Stimulated activated CD4-positive, alpha-beta T cell treated with anti-CD3 and anti-CD28 coated beads, Interleukin-12 subunit alpha, Interleukin-12 subunit beta, amount 100 ng/mL, for 48 hours (primary cell): ENCODE measurements at places on chromosomes 5 and 9.

- DNase-seq = no peak
Measured at GRCh38 chr9:137447722-137448601, 6.8 kb upstream of the ENTPD8 start.

DNA sequence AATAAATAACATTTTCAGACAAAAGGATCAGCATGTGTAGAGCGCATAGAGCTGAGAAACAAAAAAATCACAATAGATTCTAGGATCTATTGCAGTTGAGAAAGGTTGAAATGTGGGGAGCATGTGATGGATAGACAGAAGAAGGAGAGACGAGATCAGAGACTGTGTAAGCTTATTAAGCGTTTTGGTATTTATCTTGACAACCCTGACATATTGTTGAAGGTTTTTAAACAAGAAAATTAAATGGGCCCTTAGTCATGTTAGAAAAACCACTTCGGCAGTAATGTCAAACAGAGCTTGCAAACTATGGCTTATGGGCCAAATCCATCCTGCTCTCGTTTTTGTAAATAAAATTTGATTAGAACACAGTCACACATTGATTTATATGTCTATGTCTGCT lies 200.5 kb upstream of the KLF4 start:
- no peak for DNase-seq

DNA sequence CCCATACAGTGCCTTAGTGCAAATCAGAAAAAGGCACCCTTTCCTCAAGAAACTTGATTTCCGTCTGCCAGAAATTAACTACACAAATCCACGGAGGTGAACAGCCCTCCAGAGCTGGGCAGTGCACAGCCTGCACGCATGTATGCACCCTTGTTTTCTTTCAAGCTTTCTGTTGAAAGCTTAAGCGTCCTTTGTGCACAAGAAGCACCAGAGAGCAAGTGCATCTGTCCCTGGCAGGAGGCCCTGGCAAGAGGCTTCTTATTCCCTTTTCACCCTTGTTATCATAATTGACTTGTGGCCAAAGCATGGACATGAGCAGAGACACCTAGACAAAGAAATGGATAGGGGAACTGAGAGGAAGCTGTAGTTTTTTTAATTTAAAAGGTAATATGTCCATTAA lies 47.4 kb upstream of the ATG10 start:
- no peak for DNase-seq

DNA sequence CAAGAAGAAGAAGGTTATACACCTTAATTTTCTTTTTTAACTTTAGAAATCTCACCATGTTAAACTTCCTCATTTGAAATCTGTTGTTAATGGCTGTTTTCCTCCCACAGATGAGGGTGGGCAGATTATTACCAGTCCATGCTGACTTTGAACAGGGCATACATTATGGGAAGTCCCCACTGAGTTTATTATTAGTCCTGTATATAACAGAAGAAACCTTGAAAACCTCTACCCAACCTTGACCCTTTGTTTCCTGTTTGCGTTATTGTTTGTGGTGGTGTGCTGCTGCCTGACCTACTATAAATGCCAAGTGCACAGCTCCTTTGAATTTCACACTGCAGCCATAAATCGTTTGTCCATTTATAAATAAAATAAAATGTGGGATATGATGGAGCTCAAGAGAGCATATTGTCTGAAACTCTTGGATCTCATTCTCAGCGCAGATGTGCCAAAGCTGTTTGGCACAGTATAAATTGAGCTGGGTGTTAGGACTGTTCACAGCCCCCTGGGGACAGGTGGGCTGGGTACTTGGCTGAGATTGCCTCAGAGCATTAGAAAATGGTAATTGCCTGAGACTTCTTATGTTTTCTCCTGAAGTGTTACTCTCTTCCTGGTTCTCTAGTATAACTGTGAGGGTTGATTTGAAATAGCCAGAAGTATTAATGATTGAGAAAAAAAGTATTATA lies 139.6 kb downstream of the SPATA31D1 start:
- DNase-seq = no peak

DNA sequence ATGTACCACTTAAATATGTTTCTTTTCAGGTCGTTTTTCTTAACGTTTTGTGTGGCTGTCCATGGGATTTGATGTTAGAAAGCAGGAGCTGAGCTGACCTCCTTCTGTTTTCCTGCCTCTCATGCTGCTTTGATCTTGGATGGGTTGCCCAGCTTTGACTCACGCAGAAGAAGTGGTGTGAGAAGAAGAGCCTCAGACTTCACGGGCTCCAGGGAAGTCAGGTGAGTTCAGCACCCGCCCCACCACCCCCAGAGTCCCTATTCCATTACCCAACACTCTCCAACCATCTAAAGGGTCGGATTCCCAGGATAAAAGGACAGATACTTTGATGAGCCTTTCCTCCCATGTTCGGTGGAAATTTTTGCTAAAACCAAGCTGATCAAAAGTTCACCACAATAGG lies 373.4 kb downstream of the IRX2 start:
- no peak for DNase-seq

DNA sequence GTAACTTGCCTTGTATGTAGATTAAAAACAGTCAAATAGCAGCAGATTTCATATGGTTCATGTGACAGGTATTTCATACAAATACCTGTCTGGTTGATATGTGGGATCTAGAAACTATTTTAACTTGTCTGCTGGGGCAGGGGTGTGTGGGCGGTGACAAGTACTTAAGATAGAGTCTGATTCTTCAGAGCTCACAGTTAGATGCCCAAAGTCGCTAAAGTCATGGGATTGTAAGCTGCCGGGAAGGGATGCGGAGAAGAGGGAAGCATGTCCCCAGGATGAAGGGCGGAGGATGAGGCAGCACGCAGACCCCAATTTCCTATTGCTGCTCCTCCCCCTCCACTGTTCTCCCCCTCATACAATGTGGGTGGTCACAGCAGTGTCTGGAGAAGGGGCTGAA lies 13.3 kb downstream of the ANXA6 start:
- no peak for DNase-seq

DNA sequence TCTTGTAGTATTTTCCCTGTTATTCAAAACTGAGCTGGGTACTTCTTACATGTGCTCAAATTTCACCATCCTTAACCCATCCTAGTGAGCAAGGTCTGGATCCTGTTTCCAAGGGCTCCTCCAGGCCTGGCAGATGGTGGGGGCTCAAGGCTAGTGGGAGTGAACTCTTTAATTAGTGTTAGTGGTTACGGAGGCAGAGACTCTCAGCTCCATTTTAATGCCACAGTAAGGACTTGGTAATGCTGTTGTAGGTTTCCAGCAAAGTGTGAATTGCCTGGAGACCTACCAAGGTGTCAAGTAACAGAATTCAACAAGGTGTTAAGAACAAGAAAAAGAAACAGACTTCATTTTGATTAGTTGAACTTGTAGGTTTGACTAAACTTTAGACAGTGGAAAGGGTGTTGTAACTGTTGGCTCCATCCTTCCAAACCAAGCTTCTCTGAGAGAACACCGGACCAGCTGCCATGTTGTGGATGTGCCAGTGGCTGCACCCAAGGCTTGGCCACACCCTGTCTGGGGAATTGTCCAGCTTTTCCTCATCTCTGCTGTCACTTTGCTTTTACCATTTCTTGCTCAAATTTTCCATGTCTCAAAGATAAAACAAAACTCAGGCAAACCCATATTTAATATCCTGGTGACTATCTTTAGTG lies 98.7 kb downstream of the ADCY2 start:
- no peak for DNase-seq

- no peak for DNase-seq
Measured at GRCh38 chr5:120088836-120089235, 375.3 kb upstream of the PRR16 start.

- DNase-seq = no peak
Measured at GRCh38 chr9:109477258-109478050, 20.7 kb downstream of the PTPN3 start.

DNA sequence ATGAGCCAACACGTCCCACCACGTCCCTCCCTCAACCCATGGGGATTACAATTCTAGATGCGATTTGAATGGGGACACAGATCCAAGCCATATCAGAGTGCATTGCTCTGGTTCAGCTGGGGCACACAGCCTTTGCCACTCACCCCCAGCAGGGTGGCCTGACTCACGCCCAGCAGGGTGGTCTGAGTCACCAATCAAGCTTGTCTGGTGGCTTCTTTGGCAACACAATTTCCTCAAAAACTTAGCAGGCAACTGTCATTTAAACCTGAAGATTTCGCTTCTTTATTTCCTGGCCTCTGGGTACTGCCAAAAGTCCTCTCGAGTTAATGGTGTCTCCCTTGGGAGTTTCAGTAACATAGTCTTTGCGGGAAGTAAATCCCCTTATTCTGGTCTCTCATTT lies 16.3 kb upstream of the SEMA5A start:
- no peak for DNase-seq

GRCh38 chr5:159782197-159782994 lies 133.9 kb upstream of the ADRA1B start:
- no peak for DNase-seq

- DNase-seq = peak; percentile 33
Measured at GRCh38 chr9:100601216-100601615, 23.3 kb downstream of the CAVIN4 start.

DNA sequence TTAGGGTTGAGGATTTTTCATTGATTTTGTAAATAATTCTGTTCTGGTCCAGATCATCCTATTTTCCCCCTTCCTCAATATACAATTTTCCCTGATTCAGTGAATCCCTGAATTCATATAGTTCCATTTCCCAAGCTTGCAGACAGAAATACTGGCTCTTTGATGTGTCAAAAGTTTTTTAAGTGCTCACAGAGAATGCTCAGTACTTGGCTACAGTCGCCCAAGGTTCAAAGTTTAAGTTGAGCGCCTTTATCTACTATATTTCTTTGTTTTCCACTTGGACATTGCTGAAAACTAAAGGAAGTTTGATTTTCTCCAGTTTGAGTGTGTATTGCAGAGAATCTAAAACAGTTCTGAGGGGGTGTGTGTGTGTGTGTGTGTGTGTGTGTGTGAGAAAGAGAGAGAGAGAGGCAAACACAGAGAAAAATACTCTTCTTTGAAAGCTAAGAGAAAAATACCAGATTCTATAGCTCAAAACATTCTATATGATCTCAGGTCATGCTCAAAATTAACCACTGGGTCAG lies 136.2 kb upstream of the ACO1 start:
- no peak for DNase-seq

- DNase-seq = no peak
Measured at GRCh38 chr9:72751541-72751940, 201.3 kb downstream of the ALDH1A1 start.

- DNase-seq = no peak
Measured at GRCh38 chr9:120583958-120584369, 4.0 kb upstream of the CDK5RAP2 start.

- DNase-seq = no peak
Measured at GRCh38 chr9:27441741-27442070, 82.4 kb upstream of the IFNK start.

GRCh38 chr5:5380298-5380697 lies 42.2 kb upstream of the ICE1 start:
- no peak for DNase-seq

GRCh38 chr5:62077823-62078550 lies 228.0 kb upstream of the KIF2A start:
- DNase-seq = no peak

GRCh38 chr5:113340537-113340936 lies 94.3 kb downstream of the TSSK1B start:
- no peak for DNase-seq

GRCh38 chr5:130436430-130436829 lies 532.2 kb downstream of the CHSY3 start:
- no peak for DNase-seq

- DNase-seq = no peak
Measured at GRCh38 chr5:145585-146323, 45.5 kb upstream of the LRRC14B start.

GRCh38 chr5:148796936-148797335 lies 29.5 kb upstream of the ADRB2 start:
- no peak for DNase-seq

DNA sequence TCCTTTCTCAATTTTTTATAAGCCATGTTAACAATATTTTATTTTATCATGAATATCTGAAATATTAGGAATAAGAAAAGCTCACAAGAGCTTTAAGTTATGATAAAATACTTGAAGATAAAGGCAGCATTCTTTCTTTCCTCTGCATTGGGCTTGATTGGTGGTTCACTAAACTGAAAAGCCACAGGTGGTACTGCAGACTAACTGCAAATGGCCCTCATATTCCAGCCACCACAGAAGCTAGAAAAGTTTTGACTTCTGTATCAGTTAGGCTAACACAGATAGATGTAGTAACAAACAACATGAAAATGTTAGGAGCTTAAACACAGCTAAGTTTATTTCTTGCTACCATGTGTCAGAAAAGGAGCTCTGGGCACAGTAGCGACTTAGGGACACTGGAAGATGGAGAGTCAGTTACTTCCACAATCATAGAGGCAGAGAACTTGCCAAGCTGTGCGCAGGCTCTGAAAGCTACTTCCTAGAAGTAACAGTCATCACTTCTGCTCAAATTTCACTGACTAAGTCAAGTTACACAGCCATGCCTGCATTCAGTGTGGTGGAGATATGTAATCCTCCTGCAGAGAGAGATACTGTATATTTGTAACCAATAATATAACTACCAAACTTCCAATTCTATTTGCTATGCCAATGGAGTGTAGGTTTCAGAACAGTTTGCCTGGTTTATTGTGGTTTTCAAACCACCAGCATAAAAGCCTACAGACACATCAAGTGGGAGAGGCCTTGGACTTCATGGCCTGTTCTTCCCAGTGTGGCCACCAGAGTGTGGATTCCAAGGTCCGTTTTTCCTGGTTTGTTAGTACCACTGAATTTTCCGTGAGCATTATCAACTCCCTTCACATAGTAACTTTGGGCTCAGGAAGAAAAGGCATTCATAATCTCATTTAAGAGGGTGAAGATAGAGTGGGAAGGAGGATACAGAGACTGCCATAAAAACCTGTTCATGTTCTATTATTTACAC lies 268.3 kb downstream of the PJA2 start:
- DNase-seq = no peak

GRCh38 chr9:123716339-123716945 lies 213.5 kb downstream of the DENND1A start:
- DNase-seq = no peak

GRCh38 chr5:14156650-14157492 lies 13.7 kb downstream of the TRIO start:
- no peak for DNase-seq

DNA sequence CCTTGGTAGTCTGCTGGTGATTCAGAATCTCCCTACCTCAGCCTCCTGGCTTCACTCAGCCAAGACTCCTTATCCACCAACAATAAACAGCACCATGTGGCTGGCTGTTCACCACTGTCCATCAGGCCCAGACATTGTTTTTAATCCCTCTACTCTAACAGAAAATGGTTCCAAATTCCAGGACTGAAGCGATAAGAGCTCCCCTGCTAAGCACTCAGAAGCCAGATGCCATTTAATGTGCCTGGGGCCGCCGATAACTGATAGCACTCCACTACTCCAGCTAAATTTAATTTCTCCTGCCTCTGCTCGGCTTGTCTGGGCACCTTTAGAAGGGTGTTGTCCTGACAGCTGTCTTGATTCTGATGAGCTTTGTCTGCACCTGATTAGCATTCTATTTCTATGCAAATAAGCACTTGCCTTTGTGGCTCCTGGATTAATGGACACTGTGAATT lies 47.1 kb downstream of the ZNF622 start:
- DNase-seq = no peak
